ENCODE measurements at places on chromosomes 6 and 20.

GRCh38 chr20:5529331-5530148 lies 212.8 kb upstream of the PROKR2 start:
- peak; percentile 87 for DNase-seq

DNA sequence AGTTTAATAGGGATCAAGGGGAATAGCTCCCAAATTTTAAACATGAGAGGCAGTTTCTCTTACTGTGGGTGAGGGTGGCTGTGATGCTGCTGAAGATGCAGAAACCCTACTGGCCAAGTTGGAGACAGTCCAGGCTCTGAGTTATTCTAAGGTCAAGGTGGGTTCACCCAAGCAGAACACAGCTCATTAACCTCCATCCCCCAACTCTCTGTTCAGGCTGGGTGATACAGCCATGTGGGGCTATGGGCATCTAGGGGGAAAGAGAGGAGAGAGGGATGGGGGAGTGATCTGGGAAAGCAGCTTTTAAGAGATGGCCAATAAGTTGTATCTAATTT lies 18.9 kb upstream of the TRAM2 start:
- DNase-seq = no peak

DNA sequence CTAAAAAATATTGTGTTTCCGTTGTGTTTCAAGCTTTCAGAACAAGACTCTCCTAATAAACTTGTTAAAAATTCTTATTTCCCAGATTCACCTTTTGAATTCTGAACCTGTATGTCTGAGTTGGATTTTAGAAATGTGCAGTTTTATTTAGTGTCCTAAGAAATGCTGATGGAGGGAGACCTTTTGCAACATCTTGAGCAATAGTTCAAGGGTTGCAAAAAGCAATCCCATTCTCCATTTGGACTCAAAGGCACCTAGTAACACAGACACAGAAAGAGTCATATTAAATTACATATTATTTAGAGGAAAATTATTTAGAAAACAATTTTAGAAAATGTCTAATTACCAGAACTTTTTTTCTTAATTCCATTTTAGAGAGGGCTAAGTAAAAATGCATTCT lies 448.5 kb downstream of the FRK start:
- no peak for DNase-seq

DNA sequence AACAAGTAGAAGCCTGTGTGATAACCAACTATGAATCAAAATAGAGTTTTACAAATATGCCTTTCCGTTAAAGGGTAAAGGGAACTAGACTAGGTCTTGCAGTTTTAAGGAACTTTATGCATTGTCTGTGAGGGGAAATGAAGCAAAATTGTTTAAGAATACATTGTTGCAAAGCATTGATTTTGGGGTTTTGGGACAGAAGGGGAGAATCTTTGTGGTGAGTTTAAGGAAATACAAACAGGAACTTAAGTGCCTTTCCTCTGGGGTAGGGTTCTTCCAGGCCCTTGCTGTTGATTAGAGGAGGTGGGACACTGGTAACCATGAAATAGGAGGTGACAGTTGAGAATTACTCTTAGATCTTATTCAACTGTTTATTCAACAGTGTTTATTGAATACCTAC lies 4.7 kb downstream of the MAPK14 start:
- DNase-seq = no peak

DNA sequence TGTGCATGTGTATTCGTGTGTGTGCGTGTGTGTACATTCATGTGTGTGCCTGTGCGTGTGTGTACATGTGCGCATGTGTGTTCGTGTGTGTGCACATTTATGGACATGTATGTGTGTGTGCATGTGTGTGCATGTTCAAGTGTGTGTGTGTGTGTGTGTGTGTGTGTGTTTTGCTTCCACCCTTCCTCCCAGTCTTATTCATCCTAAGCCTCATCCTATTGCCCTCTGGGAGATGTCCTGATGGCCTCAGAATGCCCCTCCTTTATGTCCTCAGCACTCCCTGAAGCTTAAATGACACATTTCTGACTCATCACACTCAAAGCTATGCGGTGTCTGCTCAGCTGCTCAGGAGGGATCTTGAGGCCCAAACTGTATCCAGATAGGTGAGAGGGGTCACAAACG lies 76.6 kb upstream of the CCDC167 start:
- DNase-seq = peak; percentile 27

DNA sequence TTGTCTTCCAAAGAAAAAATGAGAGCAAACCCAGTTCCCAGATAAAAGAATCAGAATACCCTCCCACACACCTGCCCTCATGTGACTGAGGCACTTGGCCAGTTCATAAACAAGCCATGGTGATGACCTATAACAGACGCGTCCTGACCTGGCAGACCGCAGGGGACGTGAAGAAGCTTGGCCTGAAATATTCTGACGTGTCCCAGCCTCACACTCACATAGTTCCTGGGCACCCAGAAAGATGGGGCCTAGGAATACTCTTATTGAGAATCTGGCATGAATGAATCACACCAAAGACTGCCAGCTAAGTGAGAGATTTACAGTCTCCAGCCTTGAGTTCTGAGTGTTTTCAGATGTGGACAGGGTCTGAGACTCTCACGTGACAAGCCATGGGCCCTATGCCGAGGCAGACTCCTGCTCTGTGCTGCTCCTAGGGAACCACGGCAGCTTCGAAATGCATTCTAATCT lies 17.2 kb upstream of the MAP3K4 start:
- DNase-seq = peak; percentile 93

DNA sequence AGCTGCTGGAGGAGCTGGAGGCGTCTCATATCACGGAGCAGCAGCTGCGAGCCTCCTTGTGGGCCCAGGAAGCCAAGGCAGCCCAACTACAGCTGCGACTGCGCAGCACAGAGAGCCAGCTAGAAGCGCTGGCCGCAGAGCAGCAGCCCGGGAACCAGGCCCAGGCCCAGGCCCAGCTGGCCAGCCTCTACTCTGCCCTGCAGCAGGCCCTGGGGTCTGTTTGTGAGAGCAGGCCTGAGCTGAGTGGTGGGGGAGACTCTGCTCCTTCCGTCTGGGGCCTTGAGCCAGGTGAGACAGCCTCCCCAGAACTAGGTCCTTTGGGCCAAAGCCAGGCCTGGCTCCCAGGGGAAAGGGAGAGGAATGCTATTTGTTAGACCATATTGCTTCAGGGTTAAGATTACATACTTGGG lies 31.7 kb downstream of the C20orf173 start:
- no peak for DNase-seq

DNA sequence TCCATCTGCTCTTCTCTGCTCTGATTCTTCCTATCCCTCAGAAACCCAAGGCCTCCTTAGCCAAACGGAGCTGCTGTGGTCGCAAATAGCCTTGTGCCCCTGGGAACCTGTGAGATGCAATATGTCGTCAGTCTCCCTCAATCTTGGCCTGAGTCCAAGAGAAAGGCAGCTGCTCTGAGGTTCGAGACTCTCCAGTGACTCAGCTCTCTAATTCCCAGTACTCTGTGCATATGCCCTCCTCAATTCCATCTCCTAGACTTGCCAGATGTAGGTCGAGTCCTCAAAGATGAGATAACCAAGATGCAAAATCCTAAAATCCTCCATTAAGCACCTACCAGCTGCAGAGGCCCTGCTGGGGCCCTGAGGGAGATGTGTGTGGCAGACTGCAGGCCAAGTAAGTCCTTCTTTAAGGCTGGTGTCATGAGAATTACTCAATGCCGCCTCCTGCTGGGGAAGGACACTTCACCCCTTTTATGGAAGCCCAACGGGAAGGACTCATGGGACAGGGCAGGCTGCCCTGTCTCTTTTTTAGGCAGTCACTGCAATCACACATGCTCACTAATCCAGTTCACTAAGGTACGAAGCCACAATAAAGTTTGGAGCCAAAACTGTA lies 28.5 kb downstream of the C6orf15 start:
- DNase-seq = peak; percentile 90

GRCh38 chr6:141653590-141653989 lies 479.1 kb upstream of the GJE1 start:
- DNase-seq = peak; percentile 19

DNA sequence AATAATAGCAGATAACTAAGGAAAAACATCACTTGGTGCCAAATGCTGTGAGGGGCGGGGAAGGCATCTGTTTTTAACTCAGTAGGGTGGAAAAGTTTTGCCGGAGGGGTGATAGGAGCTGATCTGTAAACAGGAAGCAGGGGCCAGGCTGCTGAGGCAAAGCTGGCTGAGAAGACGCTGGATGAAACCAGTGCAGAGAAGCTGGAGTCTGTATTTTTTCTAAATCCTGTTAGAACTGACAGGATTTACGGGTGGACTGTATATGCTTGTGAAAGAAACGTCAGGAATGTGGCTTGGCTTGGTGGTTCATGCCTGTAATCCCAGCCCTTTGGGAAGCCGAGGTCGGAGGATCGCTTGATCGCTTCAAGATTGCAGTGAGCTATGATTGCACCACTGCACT lies 5.6 kb downstream of the PCMTD2 start:
- peak; percentile 71 for DNase-seq

DNA sequence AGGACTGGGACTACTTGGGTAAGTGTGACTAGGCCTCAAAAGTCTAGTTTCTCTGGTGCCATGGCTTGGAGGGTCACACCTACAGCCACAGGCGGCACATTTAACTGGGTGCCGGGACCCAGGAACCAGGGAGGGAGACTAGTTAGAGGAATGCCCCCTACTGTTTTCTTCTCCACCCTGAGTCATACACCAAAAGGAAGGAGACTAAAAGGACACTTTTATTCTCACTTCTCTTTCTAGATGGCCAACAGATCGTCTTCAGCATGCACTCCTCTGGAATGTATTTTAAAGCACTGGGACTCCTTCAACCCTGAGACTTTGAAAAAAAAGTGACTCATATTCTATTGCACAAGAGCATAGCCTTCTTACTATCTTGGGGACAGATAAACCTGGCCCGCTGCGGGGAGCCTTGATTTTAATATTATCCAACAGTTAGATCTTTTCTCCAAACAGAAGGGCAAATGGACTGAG lies 33.4 kb downstream of the PLN start:
- peak; percentile 83 for DNase-seq

GRCh38 chr6:68911811-68912210 lies 276.7 kb downstream of the ADGRB3 start:
- no peak for DNase-seq

GRCh38 chr6:36728289-36729160 lies 30.9 kb downstream of the RAB44 start:
- DNase-seq = no peak

DNA sequence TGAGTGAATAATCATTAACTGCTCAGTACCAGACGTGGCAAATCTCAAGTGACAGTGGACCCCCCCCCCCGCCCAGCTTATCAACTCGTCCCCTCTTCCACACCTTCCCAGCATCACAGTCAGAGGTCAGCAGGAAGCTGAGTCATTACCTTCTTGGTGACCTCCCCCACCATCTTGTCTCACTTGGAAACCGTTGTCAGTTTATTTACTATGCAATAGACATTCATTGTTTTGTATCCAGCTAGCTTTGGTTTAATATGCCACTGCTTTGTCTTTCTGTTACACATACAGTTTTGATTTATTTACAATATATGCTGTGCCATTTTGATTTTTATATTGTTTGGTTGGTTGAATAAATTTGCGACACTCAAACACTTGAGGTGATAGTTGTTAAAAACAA lies 158.1 kb downstream of the QKI start:
- DNase-seq = peak; percentile 37

DNA sequence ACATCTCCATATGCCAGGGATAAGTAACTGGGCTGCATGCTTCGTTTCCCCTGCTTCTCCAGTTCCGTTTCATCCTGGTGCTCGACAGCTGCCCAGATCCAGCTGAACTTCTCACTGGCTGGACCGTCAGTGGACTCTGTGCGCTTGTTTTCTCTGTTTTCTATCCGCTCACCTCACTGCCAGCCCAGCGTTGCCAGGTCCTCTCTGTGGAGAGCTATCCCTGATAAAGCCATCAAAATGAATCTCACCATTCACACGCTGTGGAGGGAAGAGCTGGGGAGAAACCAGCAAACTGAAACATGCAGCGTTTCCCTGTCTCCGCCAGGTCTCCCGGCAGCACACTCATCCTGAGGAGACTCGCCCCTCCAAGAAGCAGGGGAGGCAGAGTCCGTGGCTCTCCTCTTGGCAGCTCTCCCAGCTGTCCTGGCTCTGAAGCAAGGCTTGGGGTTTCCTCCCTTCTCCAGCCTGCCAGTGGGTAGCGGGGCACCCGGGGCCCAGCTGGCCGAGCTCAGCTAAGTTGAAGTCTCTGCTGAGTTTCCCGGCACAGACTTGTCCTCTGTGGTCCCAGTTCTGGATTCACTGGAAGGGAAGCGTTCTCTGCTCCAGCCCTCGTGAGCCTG lies 160.9 kb downstream of the DTNBP1 start:
- peak; percentile 76 for DNase-seq

DNA sequence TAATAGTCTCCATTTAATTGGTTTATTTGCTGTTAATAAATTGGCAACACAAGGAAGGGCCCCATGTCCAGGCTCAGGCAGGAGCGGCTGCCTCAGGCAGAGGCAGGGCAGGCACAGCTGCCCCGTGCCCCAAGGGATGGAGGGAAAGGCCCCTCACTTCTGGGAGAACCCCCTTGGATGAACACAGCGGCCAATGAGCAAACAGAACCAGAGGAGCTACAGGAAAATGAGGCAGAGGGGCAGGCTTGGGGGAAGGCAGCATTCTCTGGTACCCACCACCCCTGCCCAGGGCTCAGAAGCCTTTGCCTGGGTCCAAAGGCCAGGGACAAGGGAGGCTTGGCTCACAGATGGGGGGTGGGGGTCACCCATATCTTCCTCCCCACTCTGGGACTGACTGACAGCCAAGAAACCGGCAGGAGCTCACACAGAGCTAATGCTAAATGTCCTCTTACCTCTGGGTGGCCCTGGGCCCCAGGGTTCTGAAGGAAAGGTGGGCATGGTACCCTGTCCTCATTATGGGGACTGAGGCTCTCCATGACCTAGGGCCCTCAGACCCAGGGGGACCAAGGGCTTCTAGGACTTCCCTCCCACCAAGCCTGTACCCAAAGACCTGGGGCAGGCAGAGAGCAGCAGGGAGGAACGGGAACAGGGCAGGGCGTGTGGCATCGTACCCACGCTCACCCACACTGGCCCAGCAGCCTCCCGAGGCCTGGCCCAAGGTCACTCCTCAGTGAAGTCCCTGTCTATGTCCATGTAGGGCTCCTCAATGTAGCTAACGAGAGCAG lies 47.0 kb downstream of the MYH7B start:
- DNase-seq = no peak

DNA sequence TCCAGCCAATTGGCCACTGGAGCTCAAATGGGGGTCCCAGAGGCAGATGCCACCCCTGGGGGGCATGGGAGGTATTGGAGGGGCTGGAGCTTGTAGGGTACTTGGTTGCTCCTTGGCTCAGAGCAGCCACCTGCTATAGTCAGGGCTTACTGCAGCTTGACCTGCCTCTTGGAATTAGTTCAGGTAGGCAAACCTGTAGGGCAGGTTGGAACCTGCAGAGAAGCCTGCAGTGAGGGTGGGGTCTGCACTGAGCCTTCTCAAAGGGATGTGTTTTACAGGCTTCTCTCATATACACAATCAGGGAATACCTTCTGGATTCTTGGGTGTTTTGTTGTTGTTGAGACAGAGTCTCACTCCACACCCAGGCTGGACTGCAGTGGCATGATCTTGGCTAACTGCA lies 94.2 kb upstream of the MYL9 start:
- DNase-seq = no peak

- peak; percentile 43 for DNase-seq
These were observed 15.4 kb upstream of the TMEM30A start for GRCh38 chr6:75299801-75300530.

DNA sequence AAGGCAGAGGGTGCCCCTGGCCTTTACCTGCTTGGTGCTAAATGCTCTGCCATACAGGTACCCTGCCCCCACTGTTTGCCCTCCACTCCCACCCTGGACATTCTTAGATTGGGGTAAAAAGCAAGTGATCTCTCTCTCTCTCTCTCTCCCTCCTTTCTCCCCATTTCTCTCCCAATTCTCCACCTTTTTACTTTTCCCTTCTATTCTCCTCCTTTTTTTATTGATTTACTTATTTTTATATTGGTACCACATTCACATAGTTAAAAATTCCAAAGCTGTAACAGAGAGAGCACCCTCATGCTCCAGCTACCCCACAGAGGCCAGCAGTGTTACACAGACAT lies 37.7 kb upstream of the ID1 start:
- no peak for DNase-seq
